ENCODE measurements at places on chromosomes 13 and 19.

DNA sequence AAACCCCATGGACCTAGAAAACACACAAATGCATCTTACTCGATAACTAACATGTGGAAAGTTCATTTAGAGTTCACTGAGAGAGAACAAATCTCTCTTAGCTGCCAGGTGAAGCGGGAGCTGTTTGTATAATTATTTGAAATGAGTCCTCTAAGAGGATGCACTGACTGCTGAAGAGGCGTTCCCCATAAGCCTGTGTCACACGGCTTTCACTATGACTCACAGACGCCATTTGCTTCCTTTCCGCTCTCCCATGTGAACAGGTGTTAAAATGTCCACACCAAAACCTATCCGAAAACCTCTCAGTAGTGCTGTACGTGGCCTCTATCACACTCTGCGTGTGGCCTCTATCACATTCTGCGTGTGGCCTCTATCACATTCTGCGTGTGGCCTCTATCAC, 101.8 kb downstream of the SOX1 start:
- no peak for DNase-seq

DNA sequence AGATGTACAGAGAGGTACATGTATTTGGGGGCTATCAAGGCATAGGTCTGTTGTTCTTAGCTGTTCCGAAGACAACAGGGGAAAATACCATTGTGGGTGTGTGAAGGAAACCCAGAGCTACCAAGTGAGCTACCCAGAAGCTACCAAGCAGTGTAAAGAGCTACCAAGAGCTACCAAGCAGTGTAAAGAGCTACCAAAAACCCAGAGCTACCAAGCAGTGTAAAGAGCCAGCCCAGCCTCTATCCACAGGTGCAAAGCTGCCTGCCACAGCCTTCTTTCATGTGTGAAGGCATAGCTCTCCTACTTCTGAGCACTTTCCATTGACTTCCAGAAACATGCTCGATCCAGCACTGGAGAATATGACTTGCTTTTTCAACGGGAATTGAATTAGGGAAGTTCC, 145.7 kb downstream of the AKAP11 start:
- no peak for DNase-seq

GRCh38 chr13:25943081-25943480, 108.7 kb downstream of the SHISA2 start:
- DNase-seq: no peak

DNA sequence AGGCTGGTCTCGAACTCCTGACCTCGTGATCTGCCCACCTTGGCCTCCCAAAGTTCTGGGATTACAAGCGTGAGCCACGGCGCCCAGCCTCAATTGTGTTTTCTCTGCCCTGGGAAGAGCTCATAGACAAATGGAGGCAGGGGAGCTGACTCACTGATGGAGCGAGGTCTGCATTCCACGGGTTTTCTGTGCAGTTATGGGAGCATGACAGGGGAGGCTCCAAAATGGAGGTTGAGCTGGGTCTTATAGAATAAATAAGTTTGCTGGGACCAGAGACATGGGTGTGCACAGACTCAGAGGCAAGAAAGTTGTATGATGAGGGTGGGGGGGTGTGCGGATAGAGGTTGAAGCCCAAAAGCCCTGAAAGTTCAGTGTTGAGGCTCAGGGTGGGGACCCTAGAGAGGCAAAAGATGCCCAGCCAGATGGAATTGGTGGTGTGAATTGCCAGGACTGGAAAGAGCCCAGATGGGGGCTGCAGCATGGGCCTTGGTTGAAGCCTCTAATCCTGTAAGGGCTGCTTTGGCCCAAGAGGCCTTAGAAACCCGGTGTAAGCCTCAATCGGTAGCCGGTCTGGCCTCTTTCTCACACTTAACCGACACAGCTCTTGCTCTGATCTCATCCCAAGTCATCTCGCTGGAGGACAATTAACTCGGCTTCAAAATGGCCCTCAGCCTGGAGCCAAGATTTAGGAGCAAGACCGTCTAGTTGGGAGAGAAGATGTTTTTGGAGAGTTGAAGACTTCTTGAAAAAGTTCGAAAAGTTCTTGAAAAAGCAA, 1.9 kb downstream of the TPM4 start:
- DNase-seq: no peak

GRCh38 chr19:1041835-1042685, 2.2 kb downstream of the ABCA7 start:
- DNase-seq: no peak

GRCh38 chr19:57096685-57097361, 23.0 kb upstream of the USP29 start:
- no peak for DNase-seq

DNA sequence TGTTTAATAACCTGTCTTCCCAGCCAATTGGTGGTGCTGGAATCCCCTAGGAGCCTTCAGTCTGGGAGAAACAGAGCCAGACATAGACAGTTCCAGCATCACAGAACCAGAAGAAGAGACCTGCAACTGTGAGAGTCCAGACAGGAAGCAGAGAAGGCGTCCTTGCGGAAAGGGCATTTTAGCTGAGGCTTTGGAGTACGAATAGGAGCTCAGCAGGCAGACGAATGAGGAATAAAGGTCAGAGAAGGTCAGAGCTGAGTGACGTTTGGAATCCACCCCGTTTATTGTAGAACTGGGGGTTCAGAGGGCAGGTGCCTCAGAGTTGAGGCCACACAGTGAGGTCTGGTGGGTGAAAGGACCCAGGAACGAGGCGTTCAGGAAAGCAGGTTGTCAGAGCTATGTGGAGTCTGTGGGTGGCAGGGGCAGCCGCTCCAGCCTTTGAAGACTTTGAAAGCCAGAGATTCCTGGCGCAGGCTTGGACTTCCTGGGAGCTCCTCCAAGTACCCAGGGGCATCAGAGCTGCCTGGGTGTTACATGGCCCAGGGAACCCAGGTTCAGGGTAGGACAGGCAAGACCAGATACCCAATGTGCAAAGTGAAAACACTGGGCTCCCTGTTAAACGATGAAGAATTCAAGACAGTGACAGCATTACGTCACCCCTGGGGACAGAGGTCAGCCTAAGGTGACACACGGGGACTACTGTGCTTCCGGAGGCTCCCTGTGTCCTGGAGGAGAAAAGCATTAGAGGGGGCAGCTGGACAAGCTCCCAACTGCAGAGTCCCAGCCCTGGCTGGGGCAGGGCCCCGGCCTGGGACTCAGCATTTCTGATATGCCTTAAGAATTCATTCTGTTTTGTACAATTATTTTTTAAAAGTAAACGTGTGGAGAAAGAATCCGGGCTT, 5.5 kb downstream of the ARRDC2 start:
- DNase-seq: no peak

DNA sequence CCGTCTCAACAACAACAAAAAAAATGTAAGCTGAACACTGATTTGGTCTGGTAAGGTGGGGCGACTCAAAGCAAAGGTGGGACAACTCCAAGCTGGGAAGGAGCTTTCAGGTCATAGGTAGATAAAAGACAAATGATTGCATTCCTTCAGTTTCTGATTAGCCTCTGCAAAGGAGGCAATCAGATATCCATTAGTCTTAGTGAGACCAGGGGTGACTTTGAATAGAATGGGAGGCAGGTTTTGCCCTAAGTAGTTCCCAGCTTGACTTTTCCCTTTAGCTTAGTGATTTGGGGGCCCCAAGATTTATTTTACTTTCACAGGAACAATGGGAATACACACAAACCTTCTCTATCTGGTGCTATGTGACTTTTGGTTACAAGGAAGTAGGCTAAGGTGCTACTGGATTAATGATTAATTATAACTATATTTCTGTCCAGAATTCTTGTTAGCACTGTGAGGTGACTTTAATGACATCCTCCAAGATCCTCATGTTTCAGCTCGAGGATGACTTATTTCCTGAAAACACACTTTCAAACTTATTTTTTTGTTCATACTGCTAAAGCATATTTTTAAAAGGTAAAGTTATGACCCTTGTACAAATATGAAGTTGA, 10.6 kb upstream of the MTRF1 start:
- no peak for DNase-seq

GRCh38 chr19:46025835-46026234, 3.0 kb upstream of the PGLYRP1 start:
- no peak for DNase-seq

DNA sequence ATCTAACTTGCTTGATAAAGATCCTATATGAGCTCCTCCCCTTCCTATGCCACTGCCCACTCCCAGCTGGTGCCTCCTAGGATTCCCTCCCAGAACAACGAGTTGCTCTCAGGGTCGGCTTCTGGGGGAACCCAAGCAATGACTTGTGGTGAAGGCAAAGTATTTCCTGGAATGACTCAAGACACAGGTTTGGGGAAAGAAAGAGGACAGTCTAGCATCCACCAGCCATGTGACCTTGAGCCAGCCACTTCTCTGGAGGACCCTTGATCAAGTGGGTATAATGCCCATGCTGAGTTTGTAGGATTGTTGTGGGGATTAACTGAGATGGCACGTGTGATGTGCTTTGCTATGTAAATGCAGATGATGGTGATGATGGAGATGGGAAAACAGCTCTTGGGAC, 33.0 kb downstream of the MBD3L2B start:
- DNase-seq: no peak

DNA sequence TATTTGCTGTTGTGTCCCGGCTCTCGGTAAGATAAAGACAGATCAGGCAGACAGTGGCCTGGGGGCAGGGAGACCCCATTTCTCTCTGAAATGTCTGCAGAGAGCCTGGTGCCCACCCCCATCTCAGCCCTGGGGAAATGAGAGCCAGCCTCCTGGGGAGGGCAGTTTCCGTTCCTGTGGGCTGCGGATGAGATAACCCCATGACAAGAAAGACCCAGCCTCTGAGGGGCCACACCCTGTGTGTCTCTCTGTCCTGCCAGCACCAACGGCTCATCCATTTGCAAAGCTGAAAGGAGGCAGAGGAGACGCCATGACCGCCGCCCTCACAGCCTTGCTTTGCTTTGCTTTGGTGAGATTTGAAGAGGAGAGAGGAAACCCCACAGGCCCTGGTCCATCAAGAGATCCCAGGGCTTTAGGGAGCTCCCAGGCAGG, 28.1 kb upstream of the KIR3DL3 start:
- DNase-seq: no peak

- no peak for DNase-seq
Measured at GRCh38 chr13:90395846-90396245, 951.6 kb upstream of the MIR17HG start.

DNA sequence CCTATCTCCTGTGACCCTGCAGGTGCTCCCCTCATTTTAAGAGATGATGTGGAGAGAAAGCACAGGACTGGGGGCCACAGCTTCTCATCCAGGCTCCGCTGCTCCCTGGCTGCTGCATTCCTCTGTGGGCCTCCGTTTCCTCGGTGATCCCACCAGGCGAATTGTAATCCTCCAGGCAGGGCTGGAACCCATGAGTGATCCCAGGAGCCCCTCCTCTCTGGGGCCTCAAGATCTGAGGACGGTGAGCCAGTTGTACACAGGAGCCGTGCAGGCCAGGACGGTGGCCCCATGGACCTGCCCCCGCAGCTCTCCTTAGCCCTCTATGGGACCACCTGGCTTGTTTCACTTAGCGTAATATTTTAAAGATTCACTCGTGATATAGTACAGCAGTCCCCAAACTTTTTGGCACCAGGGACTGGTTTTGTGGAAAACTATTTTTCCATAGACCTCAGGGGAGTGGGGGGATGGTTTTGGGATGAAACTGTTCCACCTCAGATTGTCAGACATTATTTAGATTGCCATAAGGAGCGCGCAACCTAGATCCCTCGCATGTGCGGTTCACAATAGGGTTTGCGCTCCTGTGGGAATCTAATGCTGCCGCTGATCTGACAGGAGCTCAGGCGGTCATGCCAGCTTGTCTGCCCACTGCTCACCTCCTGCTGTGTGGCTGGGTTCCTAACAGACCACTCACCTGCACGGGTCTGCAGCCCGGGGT, 5.6 kb downstream of the FFAR3 start:
- DNase-seq: no peak

- no peak for DNase-seq
Measured at GRCh38 chr13:99982036-99982730, 599 bp downstream of the ZIC2 start.

- no peak for DNase-seq
Measured at GRCh38 chr13:53703371-53704080, 674.9 kb downstream of the OLFM4 start.

DNA sequence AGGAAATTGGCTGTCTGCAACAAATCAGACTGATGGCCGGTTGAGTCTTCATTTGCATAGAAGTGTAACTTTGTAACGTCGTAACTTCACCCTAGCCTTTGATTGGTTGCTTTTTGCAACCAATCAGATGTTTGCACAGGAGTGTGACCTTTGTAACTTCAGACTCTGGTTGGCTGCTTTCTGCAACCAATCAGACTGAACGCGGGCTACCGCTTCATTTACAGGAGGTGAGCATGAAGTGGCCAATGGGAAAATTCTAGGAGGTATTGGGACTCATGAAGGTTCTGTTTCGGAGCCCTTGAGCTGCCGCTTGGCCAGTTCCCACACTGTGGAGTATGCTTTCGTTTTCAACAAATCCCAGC, 441 bp upstream of the ZNF559 start:
- no peak for DNase-seq

DNA sequence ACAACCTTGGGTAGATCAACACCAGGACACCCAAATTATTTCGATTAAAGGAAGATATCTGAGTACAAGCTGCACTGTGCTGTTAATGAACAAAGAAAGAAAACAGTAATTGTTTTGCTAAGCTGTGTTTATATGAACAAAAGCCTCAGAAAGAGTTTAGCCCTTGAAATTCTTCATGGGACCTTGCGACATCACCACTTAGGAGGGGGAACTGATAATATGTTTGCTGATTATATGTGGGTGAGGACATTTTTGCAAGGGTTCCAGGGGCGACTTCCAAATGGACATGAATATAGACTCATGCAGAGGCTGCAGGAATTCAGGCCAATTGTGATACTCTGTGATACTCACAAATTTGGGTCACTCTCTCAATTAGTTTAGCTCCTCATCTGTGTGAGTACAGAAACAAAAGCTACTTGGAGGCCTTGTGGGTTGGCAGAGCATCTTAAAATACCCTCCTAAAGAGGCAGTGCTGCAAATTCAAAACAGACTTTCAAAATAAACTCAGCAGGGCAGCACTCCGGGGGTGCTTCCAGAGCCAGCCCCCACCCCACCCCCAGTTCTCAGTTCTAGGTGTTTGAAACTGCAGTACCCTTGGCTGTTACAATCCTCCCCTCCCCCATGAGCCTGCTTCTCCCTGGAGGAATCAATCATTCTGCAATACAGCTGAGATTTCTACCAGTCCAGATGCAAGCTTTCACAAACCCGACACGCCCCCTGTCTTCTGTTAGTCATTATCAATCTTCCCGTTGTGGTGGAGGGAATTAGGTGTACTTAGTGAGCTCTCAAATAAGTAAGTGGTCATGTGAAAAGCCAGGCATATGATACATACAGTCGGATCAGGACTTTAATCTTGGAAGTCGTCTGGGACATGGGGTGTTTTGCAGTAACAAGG, 97.0 kb upstream of the MBNL2 start:
- DNase-seq: no peak

DNA sequence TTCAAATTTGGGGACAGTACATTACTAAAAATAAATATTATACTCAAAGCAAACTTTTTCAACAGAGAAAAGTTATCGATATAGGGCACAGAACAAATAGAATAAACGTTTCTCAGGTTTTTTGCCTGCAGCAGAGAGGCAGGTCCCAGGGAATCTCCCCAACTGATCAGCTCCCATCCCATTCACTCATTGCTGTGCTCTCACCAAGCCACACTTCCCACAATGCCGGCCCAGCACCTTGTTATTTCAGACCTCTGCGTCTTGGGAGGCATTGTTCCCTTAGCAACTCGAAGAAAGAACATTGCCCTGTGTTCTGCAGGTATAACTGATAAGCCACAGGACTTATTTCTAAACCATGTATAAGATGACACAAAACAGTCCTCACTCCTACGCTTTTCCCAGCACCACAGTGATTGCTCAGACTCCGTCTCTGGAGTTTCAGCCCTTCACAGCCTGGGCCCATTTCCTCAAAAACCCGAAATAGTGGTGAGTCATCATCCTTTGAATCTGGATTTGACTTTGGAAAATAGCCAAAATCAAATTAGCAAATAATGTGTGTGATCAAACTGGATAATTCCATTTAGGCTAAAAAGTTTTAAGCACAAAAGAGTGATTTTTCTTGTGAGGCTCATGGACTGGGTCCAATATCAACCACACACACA, 100.4 kb downstream of the DCLK1 start:
- DNase-seq: no peak
